Gastroesophageal sphincter (tissue), 4 donors: ENCODE measurements at places on chromosomes 11 and 22. TPM values are rescaled to one million over a fixed set of nuclear protein-coding genes. Genes with fewer than 3 reads are reported as not detected.

- no peak for ATAC-seq
These were observed 31.6 kb downstream of the TTC12 start for GRCh38 chr11:113345978-113346377.

DNA sequence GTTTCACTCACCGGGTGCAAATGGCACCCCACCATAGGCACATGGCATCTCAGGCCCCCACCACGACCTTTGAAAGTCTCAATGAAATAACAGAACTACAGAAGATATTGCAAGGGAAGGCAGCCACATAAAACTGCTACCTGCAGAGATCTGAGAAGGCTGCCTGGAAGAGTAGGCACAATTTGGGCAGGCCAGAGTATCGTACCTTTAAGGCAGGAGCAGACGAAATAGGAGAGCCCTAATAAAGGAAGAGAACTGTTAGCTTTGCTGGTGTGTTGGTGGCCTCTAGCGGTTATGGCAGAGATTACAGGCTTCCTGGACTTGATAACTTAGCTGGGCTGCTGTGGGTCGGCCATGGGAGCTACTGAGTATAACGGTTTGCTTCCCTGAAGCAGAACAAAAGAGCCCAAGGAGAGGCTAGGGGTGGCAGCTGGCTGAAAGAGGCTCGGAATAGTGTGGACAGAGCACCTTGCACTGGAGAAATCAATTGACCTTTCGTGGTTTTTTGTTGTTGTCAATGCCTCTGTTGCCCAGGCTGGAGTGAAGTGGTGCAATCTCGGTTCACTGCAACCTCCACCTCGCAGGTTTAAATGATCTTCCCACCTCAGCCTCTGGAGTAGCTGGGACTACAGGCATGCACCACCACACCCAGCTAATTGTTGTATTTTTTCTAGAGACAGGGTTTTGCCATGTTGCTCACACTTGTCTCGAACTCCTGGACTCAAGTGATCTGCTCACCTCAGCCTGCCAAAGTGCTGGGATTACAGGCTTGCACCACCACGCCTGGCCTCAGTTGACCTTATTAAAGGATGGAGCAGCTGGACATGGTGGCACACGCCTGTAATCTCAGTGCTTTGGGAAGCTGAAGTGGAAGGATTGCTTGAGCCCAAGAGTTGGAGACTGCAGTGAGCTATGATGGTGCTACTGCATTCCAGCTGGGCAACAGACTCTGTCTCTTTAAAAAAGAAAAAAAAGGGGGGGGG, 4.8 kb downstream of the SDF2L1 start:
- no peak for ATAC-seq

- ATAC-seq = no peak
These were observed 10.0 kb downstream of the DCPS start for GRCh38 chr11:126313826-126314225.

DNA sequence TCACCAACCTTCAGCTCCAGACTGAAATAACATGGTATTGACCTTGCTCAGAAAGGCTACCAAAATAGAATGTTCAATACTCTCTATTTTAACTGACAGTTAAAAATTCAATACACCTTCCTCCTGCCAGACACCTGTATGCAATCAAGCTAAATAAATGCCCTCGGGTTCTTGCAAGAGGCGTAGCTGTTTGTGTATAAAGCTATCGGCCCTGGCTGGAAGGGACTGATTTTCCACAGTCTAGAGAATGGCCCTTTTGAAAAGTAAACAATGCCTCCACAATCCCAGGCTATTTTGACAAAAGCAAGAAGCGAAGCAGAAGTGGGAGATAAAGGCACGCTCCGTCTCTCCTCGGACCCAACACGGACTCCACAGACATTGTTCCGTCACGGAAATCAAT, 791.2 kb downstream of the BRD1 start:
- no peak for ATAC-seq

DNA sequence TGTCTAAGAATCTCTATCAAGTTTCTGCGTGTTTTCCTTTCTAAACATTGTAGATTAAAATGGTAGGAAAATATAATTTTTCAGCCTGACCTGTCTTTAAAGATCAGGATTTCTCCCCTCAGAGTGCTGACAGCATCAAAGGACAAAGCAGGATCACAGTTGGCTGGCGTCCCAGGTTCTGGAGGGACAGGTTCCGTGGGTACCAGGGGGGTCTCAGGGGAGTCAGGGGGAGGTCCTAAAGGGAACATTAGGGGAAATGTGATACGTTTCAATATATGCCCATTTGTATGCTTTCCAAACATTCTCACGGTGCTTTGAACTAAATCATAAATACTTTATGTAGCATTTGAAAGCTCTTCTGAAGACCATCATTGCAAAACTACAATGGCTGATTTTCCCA, 3.4 kb downstream of the MMP3 start:
- no peak for ATAC-seq

PANX2 gene
- 0.46 TPM for total RNA-seq

DNA sequence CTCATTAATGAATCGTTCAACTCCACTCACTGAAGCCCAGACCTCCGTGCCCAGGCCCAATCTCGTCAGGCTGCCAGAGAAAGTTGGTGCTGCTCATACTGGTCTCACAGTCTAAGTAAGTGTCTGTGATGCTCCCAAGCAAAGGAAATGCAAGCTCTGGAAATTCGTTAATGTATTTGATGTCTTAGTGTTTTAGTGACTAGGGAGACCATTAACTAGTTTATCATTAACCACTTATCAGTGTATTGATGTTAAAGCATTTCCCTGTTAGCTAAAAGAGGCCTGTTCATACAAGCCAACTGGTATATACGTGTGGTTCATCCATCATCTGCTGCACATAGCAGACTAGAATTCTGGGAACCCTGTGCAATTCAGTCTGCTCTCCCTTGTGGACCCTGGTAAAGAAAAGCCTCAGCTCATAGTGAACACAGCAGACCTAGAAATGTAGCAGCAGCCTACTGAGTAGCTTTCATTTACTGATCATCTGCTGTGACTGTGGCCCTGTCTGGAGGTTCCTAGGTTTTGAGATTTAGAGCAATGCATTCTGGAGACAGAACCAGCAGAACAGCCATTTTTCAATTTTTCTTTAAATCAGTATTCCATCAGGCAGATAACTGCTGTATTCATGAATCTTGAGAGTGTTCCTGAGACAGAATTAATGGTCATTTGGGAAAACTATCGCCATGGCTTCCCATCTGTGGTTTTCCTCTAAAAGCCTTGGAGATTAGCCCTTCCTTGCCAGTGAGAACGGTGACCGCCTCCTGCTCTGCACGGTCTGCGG, 15.7 kb upstream of the AIFM3 start:
- no peak for ATAC-seq

DNA sequence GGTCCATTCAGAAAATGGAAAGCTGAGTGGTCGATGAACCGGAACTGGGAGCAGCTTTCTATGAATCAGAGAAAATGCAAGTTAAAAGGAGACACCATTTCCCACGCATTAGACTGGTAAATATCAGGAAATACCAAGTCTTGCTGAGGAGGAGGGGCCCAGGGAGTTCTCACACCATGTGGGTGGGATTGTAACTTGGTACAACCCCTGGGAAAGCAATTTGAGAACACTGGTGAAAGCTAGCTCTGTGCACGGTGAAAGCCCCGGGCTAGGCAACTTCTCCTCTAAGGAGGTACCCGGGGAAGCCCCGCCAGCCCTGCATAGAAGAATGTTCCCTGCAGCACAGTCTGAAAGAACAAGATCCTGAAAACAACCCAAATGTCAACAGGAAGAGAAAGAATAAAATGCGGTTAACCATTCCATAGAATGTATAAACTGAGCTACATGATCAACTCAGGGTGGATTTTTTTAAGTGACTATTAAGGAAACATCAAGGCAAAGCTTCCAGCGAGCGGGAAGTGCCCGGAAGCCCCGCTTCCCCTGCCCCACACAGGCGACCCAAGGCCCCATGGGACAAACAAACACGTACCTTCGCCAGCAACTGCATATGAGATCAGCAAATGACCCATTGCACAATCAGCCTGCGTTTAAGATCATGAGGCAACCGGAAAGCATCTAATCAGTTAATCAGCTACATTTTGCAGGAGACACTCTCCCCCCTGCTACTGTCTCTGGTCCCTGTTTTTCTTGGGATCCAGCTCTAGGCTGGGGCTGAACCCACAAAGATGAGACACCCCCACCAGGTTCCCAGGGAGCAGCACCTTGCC, 11.3 kb downstream of the SHANK2 start:
- peak; percentile 31 for ATAC-seq

POU2F3 gene
- total RNA-seq = 0.46 TPM

ACR gene
- total RNA-seq = not detected

DNA sequence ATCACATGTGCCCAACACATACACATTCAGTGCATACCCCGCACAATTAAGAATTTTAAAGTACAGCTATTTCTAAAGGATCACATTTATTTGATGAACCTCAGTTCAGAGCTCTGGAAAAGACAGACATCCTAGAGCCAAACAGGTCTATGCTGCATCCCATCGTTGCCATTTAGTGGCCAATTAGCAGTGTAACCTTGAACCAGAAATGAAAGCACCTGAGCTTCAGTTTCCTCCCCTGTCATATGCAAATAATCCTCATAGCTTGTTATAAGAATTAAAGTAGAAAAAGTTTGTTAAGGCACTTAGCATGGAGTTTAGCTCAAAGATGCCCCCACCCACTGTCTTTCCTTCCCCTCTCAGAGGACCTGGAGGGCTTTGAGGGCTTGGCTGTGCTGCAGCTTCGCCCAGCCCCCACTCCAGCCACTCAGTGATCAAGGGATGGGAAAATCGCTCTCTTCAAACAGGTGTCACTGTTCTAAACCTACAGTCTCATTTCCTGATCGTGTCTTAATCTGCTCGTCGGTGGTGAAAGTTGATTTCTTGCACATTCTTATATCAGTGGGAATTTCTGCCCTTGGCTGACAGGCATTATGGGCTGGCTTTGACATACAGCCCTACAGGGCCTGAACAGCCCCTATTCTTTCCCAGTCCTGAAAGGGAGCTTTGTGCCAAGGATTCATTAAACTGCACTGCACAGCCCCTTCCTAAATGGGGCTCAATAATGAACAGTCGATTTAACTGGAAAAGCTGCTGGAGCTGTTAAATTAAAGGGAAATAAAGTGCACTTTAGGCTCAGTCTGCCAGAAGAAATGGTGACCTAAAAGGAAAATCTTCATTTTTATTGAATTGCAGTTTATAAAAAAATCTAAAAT, 23.3 kb upstream of the FAM181B start:
- ATAC-seq = no peak

DNA sequence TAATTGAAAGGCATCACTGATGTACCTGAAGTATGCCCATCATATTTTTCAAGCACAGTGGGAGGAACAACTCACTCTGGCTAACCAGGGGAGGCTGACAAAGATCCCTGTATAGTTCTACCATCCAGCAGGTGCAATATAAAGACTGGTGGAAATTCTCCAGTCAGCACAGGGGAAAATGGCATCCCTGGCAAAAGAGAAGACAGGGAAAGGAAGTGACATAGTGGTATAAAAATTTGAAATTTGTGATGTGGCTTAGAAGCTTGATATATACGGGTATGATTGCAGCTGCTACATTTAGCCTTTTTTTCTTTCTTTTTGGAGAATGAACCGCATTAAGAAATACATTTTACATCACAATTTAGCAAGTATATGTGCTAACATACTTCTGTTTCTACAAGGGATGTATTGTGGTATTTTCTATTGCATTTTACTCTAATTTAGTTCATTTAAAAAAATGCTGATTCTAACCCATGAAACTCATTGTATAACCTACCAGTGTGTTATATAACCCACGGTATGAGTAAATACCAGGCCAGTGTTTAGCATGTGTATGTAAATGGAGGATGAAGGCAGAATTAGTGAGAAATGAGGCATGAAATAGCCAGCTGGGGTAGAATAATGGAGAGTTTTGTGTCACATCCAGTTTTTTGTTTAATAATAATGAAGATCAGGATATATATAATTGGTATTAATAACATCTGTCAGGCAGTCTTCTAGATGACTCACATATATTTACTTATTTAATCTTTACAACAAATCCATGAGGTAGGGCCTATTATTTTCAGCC, 186.1 kb downstream of the ARHGAP42 start:
- no peak for ATAC-seq

GRCh38 chr11:30818721-30819120, 232.6 kb upstream of the MPPED2 start:
- no peak for ATAC-seq

MPZL3 gene
- 0.62 TPM for total RNA-seq

DNA sequence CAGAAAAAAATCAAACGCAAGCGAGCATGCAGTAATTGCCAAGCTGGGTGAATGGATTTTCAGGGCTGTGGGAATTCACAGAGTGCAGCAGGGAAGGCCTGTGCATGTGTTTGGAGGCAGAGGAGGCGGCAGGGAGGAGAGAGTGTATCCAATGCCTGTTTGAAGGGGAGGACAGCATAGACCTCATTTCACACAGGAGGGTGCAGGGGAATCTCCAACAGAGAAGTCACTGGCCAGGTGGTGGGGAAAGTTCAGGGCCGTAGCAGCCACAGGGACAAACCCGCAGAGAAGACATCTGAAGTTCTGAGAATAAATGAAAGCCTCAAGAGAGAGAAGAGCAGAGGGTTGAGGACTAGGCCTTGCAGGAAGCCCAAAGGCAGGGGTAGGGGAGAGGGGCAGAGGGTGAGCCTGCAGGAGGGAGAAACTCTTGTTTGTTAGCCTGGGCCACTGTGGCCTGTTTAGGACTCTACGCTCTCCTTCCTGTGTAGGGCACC, 19.2 kb upstream of the KDM2A start:
- no peak for ATAC-seq

MS4A6E gene
- total RNA-seq = not detected

GRCh38 chr11:2223153-2223794, 47.1 kb downstream of the ASCL2 start:
- no peak for ATAC-seq
